Mesothelial cell of epicardium (in vitro differentiated cells): ENCODE measurements at places on chromosomes 1 and 21. TPM values are rescaled to one million over a fixed set of nuclear protein-coding genes. Genes with fewer than 3 reads are reported as not detected.

DNA sequence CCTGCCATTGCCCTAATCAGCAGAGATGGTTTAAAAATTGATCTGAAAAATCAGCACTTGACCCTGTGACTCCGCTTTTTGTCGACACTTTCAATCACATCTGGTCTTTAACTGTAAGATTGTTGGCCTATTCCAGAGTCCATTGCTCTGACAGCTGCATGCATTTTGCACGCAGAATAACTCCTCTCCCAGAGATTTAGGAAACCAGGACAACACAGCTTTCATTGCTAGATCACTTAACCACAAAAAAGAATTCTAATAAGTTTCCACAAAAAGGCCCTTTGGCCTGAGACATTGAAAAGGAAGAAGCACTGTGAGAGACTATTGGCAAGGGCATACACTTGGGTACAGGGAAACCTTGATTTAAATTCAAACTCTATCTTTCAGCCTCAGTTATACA lies 373.1 kb downstream of the TGFB2 start:
- H3K36me3 ChIP-seq = no peaks in the 10 kb centered on the region
- no peak overlapping the region for H3K4me3 ChIP-seq
- DNase-seq = no peak
- H3K27ac ChIP-seq = peak overlapping the region; percentile 74
- H3K27me3 ChIP-seq = no peaks in the 10 kb centered on the region

- H3K27ac ChIP-seq = no peak overlapping the region
- peaks cover 1% of the 10 kb centered on the region for H3K36me3 ChIP-seq
- H3K4me3 ChIP-seq = no peak overlapping the region
Measured at GRCh38 chr1:39959651-39960333, 4.8 kb downstream of the MFSD2A start.

DNA sequence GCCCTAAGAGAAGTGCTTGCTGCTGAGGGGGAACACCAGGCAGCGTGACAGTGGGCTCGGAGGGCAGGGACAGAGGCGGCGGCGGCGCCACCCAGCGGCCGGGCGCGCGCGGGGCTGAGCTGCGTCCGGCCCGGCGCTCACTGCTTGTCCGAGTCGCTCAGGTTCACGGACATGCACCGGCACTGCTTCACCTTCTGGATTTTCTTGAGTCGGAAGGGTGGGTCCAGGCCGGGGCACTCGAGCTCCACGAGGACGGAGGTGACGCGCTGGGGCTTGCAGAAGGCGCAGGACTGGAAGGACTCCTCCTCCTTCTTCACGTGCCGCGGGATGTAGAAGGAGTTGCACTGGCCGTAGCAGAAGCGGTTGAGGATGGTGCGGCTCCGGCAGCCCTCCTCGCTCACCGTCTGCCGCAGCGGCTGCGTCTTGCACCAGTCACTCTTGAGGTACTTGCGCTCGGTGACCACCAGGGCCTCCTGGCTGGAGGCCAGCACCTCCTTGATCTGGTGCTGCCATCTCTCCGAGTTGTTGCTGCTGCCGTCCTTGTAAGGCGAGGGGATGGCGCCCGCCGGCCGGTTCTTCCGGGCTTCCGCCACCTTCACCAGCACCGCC lies 119.0 kb downstream of the GREM2 start:
- H3K4me1 ChIP-seq = peaks cover 5% of the 10 kb centered on the region
- H3K4me3 ChIP-seq = peak overlapping the region; percentile 55
- no peaks in the 10 kb centered on the region for H3K27me3 ChIP-seq
- no peaks in the 10 kb centered on the region for H3K36me3 ChIP-seq

DSCAM gene
- total RNA-seq = not detected in 3 replicates

GJB5 gene
- total RNA-seq = 0.27 to 0.44 TPM (median 0.38 TPM) in 3 replicates

HS2ST1 gene
- total RNA-seq = 37.3 to 40.2 TPM (median 37.8 TPM) in 3 replicates

- H3K36me3 ChIP-seq = peaks cover 12% of the 10 kb centered on the region
- no peaks in the 10 kb centered on the region for H3K27me3 ChIP-seq
- no peak overlapping the region for H3K27ac ChIP-seq
- DNase-seq = no peak
- H3K4me1 ChIP-seq = peaks cover 9% of the 10 kb centered on the region
Measured at GRCh38 chr1:154987326-154987725, 4.2 kb downstream of the FLAD1 start.

DNA sequence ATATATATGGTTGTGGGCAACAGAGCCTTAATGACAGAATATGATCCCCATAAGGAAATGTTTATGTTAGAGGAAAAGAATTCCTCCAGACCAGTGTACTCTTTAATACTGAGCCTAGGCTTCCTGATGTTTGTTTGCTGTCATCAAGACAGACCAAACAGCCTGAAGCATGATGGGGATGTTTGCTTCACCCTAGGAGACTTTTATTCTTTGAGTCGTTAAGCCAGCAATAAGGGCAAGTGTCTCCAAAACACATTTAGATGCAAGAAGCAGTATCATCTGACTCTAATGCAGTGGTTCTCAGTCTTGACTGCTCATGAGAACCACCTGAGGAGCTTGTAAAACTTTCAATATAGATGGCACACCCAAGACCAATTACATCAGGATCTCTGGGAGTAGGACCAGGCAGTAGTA lies 33.1 kb downstream of the UBE2U start:
- H3K4me1 ChIP-seq = peaks cover 16% of the 10 kb centered on the region
- no peaks in the 10 kb centered on the region for H3K27me3 ChIP-seq
- no peaks in the 10 kb centered on the region for H3K36me3 ChIP-seq
- no peak overlapping the region for H3K27ac ChIP-seq
- H3K4me3 ChIP-seq = no peak overlapping the region

DNA sequence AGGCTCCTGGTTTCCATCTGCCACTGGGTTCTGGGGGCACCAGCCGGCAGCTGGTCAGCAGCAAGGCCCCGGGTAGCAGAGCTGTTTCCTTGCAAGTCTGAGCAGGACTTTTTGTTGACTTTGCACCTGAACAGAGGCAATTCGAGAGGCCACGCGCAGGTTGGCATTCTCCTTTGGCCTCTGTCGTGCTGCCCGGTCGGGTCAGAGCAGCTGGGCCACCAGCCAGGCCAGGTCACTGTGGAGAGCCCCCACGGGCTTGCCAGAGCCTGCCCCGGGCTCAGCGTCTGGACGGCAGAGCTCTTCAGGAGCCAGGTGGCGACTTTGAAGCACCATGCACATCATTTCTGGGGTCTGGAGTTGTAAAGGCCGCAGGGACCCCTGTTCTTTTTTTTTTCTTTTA lies 28.4 kb upstream of the TMEM52 start:
- H3K4me1 ChIP-seq = peaks cover 4% of the 10 kb centered on the region
- peaks cover 27% of the 10 kb centered on the region for H3K27me3 ChIP-seq
- DNase-seq = no peak
- H3K4me3 ChIP-seq = no peak overlapping the region

- peak; percentile 79 for DNase-seq
- H3K4me1 ChIP-seq = peaks cover 20% of the 10 kb centered on the region
- H3K27ac ChIP-seq = no peak overlapping the region
- H3K36me3 ChIP-seq = no peaks in the 10 kb centered on the region
- H3K4me3 ChIP-seq = peak overlapping the region; percentile 86
Measured at GRCh38 chr1:98053471-98054366, 132.9 kb upstream of the DPYD start.

EFNA1 gene
- 92.4 to 94.8 TPM (median 93.1 TPM) in 3 replicates for total RNA-seq

GRCh38 chr1:36380143-36380619 lies 5.5 kb downstream of the STK40 start:
- H3K27me3 ChIP-seq = no peaks in the 10 kb centered on the region
- peak overlapping the region; percentile 36 for H3K27ac ChIP-seq
- no peak for DNase-seq
- no peak overlapping the region for H3K4me3 ChIP-seq
- H3K4me1 ChIP-seq = peaks cover 15% of the 10 kb centered on the region

USH2A gene
- total RNA-seq = 0.02 to 0.05 TPM (median 0.04 TPM) in 3 replicates

GRCh38 chr1:87092846-87093245 lies 178.4 kb downstream of the HS2ST1 start:
- H3K27ac ChIP-seq = no peak overlapping the region
- H3K36me3 ChIP-seq = peaks cover 2% of the 10 kb centered on the region
- peaks cover 13% of the 10 kb centered on the region for H3K4me1 ChIP-seq
- DNase-seq = no peak
- H3K27me3 ChIP-seq = no peaks in the 10 kb centered on the region
- H3K4me3 ChIP-seq = no peak overlapping the region

FHAD1 gene
- total RNA-seq = 1.0 to 1.3 TPM (median 1.1 TPM) in 3 replicates

- H3K4me3 ChIP-seq = no peak overlapping the region
- peaks cover 10% of the 10 kb centered on the region for H3K27me3 ChIP-seq
- no peak overlapping the region for H3K27ac ChIP-seq
Measured at GRCh38 chr1:914891-915280, 8.8 kb upstream of the SAMD11 start.

NSL1 gene
- total RNA-seq = 26.1 to 29.0 TPM (median 26.6 TPM) in 3 replicates
